ENCODE measurements at places on chromosomes 7 and 10. TPM values are rescaled to one million over a fixed set of nuclear protein-coding genes. Genes with fewer than 3 reads are reported as not detected.

The WNT2 gene
- total RNA-seq, result not detected

The SDK1 gene
- 225 TPM for total RNA-seq

The MYH16 gene
- not detected for total RNA-seq

The SEC31B gene
- total RNA-seq, result 22.3 TPM

The DOCK4 gene
- 60.3 TPM for total RNA-seq

DNA sequence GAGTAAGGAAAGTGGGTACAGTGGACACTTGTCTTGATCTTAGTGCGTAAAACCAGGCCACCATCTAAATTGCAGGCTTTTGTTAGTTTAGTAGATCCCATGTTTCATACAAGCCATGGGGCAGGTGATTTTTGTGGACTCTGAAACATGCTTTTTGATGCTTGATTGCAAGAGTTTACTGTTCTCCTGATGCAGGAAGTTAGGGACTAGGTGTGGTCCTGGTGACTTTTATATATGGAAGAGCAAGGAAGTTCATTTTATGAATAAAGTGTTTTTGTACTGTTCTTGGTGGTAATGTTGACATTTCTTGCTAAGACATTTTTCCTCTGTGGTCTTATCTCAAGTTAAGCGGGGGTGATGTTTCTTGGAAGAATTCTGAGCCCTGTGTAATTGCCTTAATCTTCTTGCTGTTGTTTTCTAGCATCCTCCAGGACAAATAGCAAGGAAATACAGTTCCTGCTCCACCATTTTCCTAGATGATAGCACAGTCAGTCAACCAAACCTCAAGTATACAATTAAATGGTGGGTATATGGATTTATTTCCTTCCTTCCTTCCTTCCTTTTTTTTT lies 89.0 kb upstream of the GJD4 start:
- DNase-seq, result no peak

- DNase-seq, result no peak
These were observed 96.8 kb downstream of the COL28A1 start for GRCh38 chr7:7438851-7439250.
